Midbrain (tissue), 1 donor: ENCODE measurements at places on chromosomes 5 and 9.

DNA sequence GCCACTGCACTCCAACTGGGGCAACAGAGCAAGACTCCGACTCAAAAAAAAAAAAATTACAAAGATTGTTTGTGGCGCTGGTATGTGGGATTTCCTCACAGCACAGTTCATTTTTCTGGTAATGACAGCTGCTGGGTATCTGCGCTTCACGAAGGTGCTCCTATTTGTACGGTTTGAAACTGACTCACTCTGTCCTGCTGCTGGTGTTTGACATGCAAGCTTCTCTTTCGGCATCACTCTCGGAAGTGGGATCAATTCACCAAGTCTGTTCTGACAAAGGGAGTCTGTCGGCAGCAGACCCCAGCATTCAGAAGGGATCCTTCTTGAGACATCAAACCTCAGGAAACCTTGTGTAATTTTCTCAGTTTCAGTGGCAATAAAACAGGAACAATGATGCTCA, 26.3 kb downstream of the MAML1 start:
- DNase-seq, result no peak

DNA sequence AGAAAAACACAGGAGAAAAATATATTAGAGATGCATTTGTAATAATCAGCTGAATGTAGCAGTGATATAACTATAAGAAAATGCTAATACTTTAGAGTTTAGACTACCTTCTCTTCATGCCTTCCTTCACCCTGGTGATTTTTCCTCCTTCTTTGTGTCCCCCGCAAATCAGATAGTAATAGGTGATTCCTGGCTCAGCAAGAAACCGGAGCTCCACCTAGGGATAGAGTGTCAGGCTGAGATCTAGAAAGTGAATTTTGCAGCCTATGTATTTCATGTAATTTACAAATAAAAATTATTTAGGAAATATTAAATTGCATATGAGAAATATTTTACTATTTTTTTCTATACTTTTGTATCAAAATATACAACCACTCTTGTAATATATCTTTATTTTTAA, 109.8 kb upstream of the ST8SIA4 start:
- DNase-seq, result no peak

DNA sequence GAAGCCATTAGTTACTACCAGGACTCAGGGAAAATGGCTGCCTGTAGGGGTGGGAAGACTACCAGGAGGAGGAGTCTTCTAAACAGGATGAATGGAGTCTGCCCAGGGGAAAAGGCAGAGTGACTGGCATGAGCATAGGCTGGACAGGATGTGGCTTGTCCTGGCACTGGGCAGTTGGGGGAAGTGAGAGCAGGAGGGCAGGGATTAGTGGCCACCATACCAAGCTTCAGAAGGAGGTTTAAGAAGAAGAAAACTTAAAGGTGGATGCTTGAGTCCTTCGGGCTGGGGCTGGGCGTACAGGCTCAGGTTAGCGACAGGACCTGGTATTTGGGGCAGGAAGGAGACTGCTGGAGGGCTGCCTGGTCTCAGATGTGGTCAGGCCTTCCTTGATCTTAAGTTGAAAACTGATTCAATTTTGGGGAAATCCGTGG, 5.0 kb upstream of the NSD1 start:
- DNase-seq, result no peak

DNA sequence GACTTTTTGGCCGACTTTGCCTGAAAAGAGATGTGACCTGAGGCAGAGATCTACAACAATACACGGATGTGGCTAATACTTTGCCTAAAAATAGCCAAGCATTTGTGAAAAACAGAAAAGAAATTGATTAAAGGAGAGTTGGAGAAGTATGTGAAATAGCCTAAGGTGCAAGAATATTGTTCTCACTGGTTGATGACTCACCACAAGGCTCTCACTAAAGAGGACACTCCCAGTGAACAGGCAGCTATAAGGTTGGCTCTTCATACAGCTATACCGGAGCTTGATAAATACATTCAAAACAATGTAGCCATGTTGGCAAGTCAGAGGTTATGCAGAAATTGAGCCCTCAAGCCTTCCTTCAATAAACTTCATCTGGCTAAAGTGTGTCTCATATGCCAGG, 317.2 kb upstream of the GRAMD2B start:
- no peak for DNase-seq

DNA sequence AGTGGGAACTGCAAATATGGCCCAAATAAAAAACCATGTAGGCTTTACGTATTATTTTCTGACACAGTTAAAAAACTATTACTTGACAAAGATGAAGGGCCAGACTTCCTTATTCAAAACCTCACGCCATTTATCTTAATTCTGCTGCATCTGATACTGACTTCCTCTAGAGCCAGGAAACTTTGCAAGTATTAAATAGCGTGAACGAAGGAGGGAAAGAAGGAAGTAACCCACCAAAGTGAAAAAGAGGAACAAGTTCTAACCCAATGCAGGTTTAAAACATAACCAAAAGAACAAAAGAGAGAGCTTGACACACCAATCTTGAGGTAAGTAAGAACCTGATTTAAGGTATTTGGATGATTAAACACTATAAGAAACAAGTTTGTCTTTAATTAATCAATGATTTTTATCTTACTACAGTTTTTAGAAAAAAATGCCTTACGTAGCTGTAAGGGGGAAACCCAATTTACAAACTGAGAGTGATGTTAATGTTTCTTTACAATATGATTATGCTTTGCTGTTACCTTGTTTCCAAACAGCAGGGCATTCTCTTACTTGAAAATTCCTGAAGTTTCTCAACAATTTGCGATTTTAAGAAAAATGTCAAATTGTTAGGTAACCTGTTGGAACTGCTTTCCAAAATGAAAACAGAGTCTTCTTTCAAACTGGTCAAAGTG, at the start of gene GAPT:
TSS of gene GAPT (plus strand) at position 220 of the 677 bp plus-strand sequence. CDS start 3,102 bp downstream, outside the sequence.
- DNase-seq, result no peak

- DNase-seq, result no peak
These were observed 96.3 kb downstream of the ARSB start for GRCh38 chr5:78888580-78889368.

GRCh38 chr9:103942651-103943050, 151.5 kb upstream of the SMC2 start:
- DNase-seq, result no peak

GRCh38 chr9:136151214-136151804, 32.6 kb upstream of the TMEM250 start:
- no peak for DNase-seq

DNA sequence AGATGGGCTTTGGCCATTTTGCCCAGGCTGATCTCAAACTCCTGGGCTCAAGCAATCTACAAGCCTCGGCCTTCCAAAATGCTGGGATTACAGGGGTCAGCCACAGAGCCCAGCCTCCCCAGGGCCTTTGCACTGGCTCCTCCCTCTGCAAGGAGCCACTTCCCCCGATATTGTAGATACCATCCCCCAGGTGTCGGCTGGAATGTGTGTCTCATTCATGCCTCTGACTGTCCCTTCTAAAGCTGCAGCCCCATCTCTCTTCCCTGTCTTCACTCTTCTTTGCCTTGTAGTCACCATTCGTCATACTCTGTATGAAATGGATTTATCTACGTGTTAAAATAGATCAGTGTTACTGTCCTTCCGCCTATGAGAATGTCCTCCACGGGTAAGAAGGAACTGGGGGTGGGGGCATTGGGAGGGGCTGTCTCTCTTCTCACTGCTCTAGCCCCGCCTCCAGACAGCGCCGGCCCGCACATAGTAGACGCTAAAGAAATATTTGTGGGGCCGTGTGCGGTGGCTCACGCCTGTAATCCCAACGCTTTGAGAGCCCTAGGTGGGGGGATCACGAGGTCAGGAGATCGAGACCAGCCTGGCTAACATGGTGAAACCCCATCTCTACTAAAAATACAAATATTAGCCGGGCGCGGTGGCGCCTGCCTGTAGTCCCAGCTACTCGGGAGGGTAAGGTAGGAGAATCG, 68.5 kb downstream of the LMX1B start:
- DNase-seq, result no peak

DNA sequence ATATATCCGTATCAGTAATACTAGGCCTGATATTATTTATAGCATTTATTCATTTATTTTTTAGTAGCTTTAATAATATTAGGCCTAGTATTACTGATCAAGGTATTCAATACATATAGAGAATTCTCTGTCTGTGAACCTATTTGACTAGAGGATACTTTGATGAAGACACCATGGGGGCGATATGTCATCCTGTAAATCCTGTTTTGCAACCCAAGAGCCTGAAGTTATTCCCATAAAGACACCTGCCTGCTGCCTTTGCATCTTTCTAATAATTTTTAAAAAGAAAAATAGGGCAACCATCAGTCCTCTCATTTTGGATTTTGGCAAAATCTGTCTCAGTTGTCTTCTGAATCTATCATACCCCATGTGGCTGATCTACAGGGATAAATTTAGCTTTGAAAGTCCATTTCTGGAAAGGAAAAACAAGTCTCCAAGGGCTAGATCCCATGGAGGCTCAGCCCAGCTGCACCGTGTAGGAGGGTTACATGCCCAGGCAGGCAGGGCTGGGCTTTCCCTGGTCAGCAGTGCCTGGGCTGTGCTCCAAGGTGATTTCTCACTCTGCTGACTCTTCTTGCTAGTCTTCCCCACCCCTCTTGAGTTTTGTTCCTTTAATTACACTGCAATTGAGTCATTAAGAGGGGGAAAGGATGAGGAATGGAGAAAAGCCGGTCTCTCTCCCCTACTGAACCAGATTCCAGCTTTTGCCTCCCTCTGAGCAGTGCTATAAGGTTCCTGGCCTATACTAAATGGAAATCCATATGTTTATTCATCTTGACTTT, 169.0 kb downstream of the TRIM32 start:
- no peak for DNase-seq

DNA sequence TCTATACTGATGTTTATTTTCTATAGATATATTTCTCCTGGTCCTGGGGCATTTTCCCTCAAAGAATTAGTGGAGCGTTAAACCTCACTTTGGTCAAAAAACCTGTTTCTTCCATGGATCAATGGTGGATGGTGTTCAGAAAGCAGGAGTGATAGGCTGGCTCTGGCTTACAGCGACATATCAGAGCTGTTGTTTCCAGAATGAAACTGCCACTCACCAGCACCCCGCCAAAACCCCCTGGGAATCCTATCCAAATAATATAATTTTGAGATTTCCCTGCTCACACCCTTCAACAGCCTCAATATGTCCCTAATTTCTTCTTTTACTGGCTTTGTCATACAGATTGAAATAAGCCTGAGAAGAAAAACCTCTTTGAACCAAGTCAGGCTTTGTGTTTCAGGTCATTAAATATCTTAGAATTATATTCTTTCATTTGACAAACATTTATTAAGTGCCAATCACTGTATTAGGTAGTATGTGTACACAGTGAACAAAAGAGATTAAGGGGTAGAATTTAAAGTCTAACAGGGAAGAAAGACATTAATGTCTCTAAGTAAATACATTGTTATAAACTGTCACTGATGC, 144.5 kb upstream of the GPR151 start:
- no peak for DNase-seq

- no peak for DNase-seq
These were observed 2.9 kb upstream of the ERAP2 start for GRCh38 chr5:96873449-96873848.

DNA sequence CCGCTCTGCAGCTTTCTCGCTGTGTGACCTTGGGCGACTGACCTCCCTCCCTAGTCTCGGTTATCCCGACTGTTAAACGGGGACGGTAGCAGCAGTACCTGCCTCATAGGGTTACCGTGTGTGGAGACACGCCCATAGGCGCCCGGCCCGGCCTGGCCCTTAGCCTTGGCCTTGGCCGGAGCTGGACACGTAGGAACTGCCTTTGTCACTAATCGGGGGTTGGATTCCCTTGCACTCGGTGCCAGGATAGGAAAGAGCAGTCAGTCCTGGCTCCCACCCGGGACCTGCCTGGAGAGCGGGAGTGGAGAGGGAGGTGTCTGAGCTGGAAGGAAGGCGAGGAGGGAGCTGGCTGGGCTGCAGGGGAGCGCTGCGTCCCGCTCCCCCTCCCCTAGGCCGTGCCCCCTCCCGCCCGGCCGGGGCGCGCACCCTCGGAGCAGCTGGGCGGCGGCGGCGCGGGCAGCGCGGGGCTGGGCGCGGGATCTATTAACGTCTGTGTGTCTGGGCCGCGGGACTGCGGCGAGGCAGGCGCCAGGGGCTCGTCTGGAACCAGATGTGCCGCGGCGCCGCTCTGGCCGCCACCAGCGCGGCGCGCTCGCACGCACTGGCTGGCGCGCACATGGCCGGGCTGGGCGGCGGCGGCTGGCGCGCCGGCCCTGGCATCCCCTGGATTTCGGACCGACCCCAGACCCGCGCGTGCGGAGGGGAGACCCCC, 31.7 kb downstream of the PRRX2 start:
- no peak for DNase-seq

DNA sequence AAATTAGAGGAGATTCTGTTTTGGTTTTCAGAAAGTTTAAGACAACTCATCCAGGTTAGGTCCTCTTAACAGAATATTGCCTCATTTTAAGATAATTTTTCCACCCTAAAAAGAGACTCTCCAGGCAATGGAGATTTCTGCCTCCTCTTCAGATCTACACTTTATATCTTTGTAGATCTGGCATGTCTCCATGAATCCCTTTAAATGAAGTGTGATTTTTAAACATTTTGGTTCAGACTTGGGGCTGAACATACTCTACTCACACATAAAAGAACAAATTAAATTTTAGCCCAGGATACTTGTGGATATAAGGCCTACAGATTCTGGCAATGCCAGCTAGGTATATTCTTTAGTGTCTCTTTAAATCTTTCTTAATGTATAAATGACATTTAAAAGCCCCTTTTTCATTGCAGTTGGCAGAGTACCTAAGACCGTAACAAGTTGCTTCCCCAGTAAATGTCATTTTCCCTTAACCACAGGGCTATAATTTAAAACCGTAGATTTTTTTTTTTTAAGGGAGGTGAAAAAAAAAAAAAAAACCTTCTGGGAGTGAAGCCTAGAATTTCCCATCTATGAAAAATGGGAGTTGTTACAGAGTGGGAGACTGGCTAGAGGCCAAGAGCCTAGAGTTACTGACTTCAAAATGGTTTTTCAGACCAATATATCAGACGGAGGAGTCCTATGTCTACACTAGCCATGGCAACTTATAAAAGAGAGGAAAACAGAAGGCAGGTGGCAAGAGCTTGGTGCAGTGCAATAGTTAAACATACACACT, 207.8 kb upstream of the TARS1 start:
- no peak for DNase-seq

DNA sequence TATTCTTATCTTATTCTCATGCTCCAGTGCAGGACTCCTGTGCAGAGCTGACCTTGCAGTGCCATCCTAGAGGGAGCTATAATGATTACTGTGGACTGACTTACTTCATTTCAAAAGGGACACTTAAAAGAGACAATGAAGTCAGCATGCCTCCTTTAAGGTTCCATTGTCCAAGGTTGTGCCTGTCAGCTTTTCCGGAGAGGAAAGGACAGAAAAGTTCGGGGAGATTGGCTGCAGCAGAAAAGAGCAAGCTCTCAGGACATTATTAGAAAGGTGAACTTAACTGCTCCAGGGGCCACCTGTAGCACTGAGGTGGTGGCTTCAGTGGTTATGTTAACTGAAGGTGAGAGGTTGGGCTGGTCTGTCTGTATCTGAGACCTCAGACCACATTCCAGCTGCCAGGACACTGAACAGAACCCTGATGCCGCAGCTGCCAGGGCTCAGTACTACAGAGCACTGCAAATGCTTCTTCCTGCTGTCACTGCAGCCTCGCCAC, 112.9 kb downstream of the ST8SIA4 start:
- DNase-seq, result no peak

DNA sequence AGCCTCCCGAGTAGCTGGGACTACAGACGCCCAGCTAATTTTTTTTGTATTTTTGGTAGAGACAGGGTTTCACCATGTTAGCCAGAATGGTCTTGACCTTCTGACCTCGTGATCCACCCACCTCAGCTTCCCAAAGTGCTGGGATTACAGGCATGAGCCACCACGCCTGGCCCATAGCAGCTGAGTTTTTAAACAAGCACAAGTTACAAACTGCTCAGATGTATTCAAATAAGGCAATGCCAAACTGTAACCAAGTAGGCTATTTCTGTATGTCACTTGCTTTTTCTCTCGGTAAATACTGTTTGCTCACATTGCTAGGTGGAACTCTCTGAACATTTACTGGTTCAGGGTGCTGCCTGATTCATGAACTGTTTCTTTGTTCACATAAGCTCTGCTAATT, 799.3 kb upstream of the NUDT12 start:
- DNase-seq, result no peak
